ENCODE measurements at places on chromosomes 2 and 18.

- DNase-seq: no peak
Observed at GRCh38 chr2:114550364-114550763, 107.9 kb downstream of the DPP10 start.

DNA sequence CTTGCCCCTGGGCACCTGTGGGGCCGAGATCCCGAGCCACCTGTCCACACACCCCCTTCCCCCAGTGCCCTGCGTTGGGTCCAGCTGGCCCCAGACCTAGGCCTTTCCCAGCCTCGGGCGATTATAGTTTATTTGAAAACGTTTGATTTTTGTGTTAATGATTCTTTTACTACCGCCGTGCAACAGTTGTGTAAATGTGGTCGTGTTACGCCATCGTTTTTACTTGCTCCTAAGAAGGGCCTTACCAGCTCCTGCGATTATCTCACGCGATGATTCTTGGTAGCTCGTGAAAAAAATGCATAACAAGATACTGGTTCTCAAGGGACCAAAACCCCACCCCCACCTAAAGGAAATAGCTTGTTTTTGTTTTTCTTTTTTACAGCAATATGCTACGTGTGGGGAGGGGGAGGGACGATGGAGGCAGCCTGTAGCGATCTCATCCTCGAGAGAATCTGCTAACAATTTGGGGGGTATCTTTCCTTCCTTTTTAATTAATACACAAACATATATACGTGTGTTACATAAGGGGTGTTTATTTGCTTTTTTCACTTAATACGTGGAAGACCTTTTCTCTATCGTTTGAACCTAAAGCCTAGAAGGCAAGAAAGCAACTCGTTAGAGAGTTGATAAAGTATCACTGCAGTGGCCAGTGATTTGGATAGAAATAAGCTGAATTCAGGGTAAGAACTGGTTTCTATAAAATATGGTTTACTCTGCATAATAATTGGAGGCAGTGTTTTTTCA is 1.0 kb downstream of the ZDBF2 start:
- no peak for DNase-seq

- no peak for DNase-seq
Observed at GRCh38 chr2:227163485-227163997, 464 bp downstream of the COL4A4 start.

DNA sequence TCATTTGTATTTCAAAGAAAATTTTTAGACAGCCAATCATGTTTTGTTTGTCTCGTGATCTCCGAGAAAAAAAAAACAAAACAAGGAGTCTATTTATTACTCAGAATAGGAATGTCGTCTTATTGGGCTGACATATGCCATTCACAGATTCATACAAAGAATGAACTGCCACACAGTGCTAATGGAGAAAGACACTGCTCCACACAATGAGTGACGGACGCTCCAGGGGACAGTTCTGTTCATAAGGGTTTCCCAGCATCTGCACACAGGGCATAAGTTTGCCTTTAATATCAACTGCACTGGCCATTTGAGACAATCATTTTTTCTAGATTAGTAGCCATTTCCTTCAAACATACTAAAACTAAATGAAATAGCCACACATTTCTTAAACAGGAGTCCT is 3.4 kb downstream of the SERTAD2 start:
- peak; percentile 43 for DNase-seq

DNA sequence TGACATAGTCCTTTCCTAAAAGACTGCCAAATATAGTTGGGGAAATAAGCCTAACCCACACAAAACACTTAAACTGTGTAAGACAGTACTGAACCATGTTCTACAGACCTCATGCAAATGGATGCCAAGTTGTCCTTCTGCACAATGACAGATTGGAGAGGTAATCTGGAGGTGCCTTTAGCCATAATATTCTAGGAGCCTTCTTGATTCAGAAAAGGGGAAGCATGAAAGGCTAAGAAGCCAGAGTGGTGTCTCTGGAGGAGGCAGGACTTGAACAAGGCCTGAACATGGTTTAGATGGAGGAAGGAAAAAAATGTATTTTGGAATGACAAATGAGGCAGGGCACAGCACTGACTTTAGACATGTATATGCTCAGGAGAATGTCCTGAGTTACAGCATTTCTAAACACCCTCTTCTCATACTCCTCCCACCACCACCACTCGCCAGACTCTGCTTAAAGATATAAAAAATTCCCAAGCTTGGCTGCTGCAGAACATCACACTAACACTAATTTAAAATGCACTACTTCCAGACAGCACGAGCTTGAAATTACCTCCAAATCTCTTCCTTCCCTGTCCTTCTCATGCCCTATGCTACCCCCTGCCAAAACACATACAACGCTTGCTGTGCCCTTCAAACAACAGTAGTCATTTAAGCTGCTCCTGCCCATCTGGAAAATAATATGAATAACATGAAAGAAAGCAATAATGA is 110.4 kb downstream of the ANKRD44 start:
- DNase-seq: no peak

GRCh38 chr2:16314691-16315457 is 350.8 kb downstream of the CYRIA start:
- DNase-seq: no peak

GRCh38 chr18:55376387-55376786 is 211.6 kb downstream of the TCF4 start:
- DNase-seq: no peak

GRCh38 chr18:58965291-58966004 is 100.8 kb downstream of the ZNF532 start:
- DNase-seq: no peak

- no peak for DNase-seq
Observed at GRCh38 chr2:190859347-190860297, 21.0 kb upstream of the GLS start.

DNA sequence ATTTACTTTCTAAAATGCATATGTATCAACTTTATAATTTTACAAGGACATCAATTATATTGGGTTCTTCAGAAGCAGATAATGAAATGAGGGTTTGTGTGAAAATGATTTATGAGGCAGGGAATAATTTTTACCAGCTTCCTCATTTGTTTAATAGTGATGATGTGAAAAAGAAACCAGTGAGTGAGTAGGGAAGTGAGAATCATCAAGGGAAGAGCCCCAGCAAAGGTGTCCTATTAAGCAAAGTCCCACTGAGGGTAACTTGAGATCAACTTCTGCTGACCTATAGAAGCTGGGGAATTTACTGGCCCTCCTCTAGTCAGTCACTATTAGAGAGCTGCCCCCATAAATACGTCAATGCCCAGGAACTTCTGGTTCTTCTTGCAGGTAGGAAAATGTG is 266.8 kb upstream of the LYPD1 start:
- no peak for DNase-seq

DNA sequence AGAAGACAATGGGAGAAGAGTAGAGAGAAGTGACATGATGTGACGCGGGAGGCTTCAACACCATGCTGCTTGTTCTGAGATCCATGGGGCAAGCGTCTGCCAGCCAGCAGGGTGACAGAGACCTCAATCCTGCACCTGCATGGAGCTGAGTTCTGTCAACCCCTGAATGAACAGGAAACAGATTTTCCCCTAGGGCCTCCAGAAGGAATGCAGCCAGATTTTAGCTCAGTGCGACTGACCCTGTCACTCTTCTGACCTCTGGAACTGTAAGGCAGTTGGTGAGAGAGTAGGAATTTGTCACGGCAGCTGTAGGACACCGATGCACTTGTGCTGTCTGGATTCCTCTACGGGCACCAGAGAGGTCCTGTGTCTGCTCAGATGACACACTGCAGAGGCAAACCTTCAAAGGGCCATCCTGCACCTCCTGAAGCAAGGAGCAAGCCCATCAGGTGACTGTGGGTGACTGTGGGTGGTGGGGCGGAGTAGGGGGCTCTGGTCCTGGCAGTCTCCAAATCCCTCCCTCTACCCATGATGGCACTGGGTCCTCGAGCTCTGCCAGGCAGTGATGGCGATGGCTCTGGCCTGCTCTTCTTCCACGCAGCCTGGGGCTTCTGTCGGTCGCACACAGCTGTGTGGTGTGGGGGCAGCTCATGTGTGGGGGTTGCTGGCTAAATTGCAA is 194.3 kb upstream of the TWIST2 start:
- DNase-seq: no peak

DNA sequence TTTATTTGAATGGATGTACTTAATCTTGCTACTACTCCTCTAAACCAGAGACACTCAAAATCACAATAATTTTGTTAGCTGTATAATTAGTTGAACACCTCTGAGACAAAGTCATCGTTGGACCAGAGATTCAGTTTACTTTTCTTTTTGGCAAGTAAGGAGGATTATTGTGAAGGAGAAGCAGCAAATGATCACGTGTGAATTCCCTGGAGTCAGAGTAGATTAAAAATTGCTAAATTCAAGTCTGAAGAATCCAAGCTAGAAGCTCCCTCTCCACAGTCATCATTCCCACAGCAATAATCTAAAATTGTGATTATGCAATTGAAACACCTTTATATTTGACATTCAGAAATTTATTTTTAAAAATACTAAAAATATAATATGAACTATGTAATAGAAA is 484.4 kb downstream of the CMPK2 start:
- no peak for DNase-seq

GRCh38 chr18:46712406-46712805 is 44.4 kb downstream of the ST8SIA5 start:
- no peak for DNase-seq

DNA sequence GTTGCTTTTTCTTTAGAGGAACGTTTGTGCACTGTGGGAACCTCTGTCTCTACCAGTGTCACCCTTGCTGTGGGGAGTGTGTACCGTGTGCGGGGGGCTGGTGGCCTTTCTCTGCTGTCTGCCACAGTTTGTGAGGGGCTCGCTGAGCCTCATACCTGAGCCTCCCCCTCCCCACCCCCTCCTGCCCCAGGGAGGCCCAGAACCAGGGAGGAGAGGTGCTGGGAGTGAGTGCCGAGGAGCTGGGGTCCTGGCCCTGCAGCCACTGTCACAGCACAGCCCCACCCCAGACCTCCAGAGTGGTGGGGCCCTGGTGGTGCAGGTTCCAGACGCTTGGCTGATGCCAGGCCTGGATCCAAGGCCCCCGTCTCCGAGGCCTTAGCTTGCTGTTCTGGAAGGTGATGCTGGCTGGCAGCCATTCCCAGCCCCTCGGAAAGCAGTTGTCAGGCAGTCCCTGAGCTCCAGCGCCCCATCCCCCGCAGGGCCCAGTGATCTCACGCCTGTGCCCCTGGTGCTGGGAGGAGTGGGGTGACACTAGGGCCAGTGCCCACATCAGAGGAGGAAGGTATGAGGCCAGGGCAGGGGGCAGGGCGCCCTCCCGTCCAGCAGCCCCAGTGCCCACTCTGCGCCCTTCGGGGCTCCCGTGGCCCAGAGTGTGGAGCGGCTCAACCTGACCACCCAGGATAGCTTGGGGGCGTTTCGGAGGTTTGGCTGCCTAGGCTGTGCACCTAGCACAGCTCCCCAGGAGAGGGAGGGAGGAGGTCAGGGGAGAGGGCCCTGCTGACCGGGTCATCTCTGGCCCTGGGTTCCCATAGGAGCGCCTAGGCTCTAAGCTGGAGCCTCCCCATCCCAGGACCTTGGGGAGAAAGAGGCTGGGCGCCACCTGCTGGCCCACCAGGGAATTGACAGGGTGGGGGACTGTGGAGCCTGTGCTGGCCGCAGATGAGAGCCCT is 53.0 kb upstream of the ALPP start:
- DNase-seq: peak; percentile 55

DNA sequence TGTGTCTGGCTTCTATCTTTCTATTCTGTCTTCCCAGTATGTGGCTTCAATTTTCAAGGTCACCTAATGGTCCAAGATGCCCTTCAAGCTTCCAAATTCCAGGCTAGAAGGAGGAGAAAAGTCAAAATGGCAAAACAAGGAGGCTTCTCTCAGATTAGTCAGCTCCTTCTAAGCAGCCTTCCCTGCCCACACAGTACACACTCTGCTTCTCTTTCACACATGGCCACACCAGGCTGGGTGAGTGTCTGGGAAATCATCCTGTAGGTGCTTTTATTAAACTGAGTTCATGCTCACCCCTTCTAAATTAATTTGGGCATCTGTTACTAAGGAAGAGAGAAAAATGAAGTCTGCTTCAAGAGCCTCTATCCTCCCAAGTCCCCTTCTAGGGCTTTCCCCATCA is 277.2 kb upstream of the MGAT5 start:
- DNase-seq: no peak

GRCh38 chr2:36379710-36380448 is 24.3 kb downstream of the CRIM1 start:
- DNase-seq: no peak

DNA sequence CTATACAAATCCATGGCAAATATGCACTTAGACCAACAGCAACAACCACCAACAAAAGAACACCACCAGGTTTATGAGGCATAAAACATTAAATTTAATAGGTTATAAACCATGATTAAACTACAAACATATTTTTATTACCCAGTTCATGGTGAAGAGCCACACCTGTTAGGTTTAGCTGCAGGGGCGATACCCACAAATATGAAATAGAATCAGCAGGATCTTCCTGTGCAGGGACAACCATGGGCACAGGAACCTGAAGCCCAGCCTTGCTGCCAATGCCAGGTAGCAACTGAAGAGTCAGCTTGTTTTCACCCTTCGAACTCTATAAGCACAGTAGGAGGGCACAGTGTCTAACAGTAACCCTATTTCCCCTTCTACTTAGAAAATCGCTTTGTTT is 675.0 kb downstream of the SATB2 start:
- no peak for DNase-seq

Data from HT-29 (cell line).